ENCODE measurements at places on chromosomes 6 and 20.

DNA sequence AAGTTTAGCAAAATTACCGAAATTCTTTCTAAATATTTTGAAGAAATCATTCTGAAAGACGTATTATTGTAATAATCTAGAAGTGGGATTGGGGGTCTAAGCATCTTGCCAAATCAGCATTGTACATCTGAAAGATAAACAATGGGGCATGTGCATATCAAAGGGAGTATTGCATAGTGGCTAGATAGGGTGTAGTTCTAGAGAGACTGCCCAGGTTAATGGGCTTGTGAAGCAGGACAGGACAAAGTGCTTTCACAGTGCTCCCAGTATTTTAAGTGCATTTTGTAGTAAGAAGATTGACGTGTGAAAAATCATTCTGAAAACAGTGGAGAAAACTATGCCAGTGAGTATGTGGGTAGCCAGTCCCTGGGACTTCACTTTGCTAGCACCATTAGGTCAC, 236.8 kb downstream of the ZFAND3 start:
- no peak for DNase-seq

DNA sequence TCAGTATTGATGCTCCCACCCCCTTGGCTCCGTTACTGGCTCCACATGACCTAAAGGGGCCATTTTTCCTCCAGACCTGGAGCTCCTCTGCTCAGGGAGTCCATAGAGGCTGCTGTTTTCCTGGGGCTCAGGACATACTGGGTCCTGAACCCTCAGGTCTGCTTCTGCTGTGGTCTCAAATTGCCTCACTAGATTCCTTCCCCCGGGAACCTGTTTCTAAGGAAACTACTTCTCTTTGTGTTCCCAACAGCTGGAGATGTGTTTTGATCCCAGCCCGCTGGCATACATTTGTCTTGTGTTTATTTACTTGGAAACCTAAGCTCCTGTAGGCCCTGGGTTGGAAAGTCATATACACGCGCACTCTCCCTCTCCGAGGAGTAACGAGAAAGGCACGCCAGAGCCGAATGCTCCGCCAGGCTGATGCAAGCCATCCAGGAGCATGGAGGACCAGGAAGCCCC, 222.8 kb downstream of the UST start:
- no peak for DNase-seq

DNA sequence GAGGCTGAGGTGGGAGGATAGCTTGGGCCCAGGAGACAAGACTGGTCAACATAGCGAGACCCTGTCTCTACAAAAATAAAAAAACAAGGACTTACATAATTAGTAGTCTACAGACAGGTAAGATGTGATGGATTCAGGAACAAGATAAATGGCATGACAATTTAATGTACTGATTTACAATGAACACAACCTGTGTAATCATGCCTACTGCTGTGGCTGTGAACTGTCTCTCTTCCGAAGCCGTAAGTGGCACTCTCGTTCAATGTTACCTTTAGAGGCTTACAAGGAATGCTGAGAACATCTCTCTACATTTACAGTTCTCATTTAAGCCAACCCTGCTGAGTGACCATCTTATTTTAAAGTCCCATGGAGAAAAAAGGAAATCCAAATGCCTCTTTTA, 134.8 kb upstream of the PRDM1 start:
- no peak for DNase-seq

- DNase-seq, result no peak
These were observed 96.2 kb upstream of the BTN3A2 start for GRCh38 chr6:26268659-26269402.

- no peak for DNase-seq
These were observed 32.9 kb upstream of the TENT5A start for GRCh38 chr6:81785377-81785776.

GRCh38 chr6:158174514-158174913, 6.4 kb downstream of the GTF2H5 start:
- DNase-seq, result peak; percentile 86

DNA sequence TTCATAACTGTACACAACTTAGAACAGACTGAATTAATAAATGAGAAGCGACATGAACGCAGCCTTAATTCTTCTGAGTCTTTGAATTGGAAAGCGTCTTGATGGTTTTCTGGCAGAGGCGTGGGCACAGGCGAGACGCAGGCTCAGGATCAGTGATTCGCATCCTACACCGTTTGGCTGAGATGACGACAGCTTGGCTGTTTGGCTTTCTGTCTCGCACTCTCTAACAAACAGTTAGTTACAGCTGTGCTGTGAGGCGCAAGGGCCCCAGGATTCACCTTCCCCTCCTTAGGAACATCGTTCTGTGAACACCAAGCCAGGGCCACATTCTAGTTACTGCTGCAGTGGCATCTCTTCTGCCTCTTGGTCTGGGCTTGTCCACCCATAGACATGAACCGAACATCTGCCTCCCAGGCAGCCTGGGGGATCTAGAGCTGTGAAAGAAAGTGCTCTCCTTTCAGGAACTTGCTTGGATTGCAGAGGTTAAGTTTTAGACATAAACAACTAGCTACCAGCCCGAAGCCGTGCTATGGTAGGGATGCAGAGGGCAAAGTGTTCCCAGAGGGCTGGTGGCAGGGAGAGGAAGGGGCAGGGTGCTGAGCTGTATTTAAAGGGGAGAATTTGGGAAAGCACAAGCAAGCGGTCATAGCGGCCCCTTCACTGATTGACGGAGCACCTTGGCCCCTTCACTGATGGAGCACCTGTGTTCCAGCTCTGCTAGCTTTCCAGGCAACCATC, 49.6 kb downstream of the TCP11 start:
- no peak for DNase-seq

DNA sequence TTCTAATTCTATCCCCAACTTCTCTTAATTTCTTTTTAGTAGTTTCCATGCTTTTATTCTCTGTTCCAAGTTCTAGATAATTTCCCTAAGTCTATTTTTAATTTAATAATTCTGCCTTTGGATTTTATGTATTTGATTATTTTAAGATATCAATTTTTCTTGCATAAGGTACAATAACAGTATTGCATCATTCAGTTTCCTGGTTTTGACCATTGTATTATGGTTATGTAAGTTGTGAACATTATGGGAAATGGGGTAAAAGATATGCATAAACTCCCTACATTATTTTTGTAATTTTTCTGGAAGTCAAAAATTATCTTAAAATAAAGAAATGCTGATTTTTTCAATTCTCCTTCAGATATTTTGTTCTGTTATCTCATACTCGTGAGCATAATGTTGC, 21.1 kb upstream of the CENPW start:
- no peak for DNase-seq

GRCh38 chr6:18326980-18327379, 60.2 kb upstream of the RNF144B start:
- DNase-seq, result no peak

GRCh38 chr6:112191509-112192020, 62.8 kb downstream of the LAMA4 start:
- no peak for DNase-seq

- DNase-seq, result no peak
These were observed 489.5 kb downstream of the KIF16B start for GRCh38 chr20:16083639-16084280.

- no peak for DNase-seq
These were observed 37.7 kb downstream of the KCNQ2 start for GRCh38 chr20:63434599-63435378.

- DNase-seq, result no peak
These were observed 931 bp upstream of the UCKL1 start for GRCh38 chr20:63957004-63957689.

DNA sequence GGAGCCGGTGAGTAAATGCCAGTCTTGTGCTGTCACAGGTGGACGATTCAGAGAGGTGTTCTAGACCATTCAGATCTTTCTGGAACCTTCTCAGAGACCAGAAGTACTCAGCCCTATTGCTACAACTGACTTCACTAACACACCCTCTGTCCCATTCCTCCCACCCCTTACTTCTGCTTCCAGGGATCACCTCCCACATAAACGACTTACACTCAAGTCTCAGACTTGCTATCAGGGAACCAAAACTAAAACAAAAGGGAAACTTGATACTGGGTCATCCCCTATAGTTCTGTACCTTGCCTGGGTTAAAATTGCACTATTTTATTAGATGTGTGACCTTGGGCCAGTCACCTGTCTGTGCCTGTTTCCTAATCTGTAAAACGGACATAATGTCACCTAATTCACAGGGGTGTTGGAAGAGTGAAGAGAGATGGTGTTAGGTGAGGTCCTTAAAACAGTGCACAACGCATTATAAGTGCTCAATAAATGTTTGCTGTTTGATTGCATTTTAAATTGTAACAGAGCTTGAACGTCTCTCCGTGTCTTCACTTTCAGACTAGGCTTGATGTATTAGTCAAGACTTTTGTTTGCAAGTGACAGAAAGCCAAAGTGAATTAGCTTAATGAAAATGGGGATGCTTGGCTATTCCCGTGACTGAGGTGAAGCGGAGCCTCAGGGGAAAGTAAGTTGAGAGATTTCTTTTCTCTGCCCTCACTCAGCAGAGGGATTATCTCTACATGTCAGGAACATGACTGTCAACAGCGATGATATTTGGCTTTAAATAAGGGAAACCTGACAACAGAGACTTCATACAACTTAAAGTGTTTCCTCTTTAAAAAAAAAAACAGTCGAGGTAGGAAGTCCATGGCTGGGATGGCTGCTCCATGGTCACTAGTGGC, 3.0 kb upstream of the SRXN1 start:
- no peak for DNase-seq

GRCh38 chr20:39117491-39117890, 155.3 kb downstream of the DHX35 start:
- DNase-seq, result no peak

GRCh38 chr20:58033026-58033536, 195.4 kb downstream of the ANKRD60 start:
- DNase-seq, result no peak

DNA sequence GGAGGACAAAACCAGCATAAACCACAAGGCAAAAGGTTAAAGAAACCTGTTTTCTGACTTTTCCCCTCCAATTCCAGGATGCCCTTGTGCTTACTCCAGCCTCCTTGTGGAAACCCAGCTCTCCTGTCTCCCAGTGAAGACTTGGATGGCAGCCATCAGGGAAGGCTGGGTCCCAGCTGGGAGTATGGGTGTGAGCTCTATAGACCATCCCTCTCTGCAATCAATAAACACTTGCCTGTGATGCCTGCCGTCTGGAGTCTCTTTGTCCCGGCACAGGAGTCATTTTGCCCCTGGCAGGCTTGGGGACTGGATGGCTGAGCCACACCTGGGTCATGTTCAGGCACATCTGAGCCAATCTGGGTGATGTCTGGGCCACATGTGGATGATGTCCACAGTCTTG, 26.6 kb downstream of the BPIFB1 start:
- DNase-seq, result no peak

GRCh38 chr6:85347812-85348211, 102.1 kb upstream of the NT5E start:
- DNase-seq, result no peak

- no peak for DNase-seq
These were observed 10.0 kb downstream of the CEBPB start for GRCh38 chr20:50200482-50201104.

DNA sequence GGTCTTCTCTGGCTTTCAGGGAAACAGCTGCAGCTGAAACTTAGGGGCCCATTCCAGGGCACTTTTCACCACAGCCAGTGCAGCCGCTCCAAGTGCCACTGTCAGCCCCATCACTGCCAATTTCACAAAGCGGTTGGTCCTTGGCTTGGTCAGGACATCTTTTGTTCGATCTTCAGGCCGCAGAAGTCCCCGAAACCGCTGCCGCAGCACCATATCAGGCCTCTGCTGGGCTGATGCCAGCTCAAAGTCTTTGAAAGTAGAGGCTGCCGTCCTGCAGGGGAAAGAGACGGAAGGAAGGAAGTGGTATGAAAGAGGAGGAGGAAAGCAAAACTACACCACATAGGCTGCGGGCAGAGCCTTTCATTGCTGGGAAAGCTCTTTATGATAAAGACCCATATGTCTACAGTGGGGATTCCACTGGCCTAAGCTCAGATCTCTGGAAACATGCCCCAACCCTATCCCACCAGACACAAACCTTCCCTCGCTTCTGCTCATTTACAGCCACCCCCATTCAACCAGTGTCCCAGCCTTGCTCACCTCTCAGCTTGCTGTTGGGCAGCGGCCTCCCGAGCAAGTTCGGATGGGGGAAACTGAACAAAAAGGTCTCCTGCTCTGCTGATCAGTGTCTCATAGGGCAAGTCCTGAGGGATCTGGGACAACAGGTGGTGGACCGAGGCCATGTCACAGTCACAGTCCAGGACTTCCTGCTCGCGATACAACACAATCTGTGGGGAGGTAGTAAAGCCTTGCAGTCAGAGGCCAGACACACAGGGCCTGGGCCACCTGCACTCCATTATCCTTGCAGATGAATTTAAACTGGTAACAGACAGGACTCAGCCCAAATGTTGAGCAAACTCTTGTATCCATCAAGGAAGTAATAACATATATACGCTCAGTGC, 23.5 kb downstream of the TBC1D20 start:
- no peak for DNase-seq

DNA sequence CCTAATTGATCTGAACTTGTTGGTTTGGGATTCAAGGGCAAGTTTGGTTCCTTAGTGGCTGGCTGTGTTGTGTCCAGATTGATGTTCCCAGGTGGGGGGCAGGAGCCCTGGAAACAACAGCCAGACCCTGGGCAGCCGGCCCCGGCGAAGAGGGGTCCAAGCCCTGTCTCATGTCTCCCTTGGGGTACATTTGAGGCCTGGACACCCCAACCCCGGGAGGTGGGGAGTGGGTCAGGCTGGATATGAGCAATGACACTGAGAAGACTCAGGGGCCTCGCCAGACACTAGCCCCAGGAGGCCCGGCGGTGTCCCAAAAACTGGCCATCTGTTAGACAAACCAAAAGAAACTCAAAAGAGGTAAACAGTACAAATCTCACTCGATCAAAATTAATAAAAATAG, 79.6 kb downstream of the YTHDF1 start:
- no peak for DNase-seq

DNA sequence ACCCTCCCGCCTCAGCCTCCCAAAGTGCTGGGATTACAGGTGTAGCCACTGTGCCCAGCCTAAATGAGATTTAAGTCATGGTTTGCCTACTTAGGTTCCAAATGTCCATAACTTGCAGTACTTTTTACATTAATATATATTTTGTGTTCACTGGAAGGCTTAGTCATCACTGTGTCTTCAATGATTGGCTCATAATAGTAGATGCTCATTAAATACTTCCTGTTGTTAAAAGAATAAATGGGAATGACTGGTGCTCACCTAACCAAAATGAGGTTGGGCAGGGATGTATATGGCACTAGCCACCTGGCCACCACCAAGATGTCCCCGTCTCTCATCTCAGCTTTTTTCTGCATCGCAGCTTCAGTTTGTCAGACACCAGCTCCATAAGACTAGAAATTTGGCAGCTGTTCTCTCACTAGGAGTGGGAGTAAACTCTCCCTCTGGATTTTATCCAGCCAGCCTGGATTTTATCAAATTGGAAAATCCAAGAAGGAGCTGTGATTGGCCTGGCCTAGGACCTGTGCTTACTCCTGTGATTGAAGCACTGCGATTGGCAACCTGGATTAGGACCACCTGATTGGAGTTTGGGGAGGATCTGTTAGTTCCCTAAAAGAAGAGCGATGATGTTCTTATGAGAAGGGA, 1.1 kb upstream of the GLO1 start:
- no peak for DNase-seq

- DNase-seq, result no peak
These were observed 15.0 kb upstream of the DTNBP1 start for GRCh38 chr6:15677822-15678221.

- no peak for DNase-seq
These were observed 4.3 kb upstream of the KCNG1 start for GRCh38 chr20:51027035-51027795.

GRCh38 chr20:13267231-13267630, 46.2 kb downstream of the ISM1 start:
- no peak for DNase-seq

- DNase-seq, result no peak
These were observed 112.1 kb downstream of the ASXL1 start for GRCh38 chr20:32470025-32470861.
